Glutamatergic neuron (in vitro differentiated cells): ENCODE measurements at places on chromosomes 2 and 18. TPM values are rescaled to one million over a fixed set of nuclear protein-coding genes. Genes with fewer than 3 reads are reported as not detected.

Gene IL1RL1
- not detected for total RNA-seq

GRCh38 chr2:236434593-236434992 is 135.0 kb upstream of the ACKR3 start:
- no peak for DNase-seq

DNA sequence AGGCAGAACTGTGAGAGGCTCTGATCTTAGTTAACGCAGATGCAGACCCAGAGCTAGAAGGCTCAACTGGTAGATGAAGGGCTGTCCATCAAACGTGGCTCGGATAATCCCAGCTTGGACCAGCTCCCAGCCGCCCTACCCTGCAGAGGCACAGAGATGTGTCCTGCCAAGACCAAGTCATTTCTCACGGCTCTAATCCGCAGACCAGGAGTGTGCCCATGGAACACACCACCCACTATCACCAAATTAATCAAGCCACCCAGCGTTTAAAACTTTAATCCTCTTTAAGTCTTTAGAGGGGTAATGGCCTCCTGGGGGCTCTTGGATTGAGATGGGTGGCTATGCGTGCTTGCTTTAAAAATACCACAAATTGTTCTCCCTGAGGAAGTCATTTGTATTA is 17.5 kb downstream of the LYPD1 start:
- no peak for DNase-seq

DNA sequence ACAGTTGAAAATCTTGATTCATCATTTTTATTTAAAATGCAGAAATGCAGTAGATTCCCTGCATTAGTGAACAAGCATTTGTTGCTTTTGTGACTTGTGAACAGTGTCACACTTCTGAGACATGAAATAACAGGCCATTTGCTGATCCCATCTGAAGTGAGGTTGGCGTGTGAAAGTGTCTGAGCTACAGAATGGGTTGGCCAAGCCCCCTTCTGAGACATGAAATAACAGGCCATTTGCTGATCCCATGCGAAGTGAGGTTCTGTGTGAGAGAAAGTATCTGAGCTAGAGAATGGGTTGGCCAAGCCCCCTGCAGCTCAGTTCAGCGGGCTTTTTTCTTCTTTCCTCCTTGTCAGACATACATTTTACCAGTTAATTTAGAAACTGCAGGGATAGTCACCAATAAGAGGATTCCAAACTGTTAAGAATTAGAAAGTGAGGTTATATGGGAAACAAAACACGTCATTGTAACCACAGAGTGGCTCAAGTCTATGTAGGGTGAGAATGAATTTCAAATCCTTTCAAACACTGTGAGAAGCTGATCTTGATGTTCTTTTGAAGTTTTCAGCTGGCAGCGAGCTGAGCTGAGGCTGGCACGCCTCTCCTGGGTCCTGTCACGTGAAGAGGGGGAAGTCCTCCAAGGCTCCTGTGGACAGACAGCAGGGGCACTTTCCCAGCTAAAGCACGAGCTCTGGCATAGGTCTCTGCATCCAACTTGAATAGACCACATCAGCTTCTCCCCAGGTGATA is 339.2 kb upstream of the SALL3 start:
- no peak for DNase-seq

DNA sequence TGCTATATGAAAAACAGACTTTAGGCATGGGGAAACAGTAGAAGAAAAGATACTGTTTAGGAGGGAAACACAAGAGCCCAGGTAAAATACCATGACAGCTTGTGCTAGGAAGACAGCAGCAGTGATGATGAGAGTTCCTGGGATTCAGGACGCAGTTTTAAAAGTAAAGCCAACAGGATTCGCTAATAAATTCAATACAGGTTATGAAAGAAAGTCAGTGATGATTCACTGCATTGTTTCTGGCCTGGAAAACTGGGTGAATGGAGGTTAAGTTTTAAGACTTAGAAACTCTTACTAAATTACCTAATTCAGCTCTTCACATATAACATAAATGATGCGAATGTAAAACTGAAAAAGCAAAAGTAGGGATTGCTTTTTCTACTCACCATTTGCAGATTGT is 27.9 kb upstream of the RNU4ATAC start:
- DNase-seq, result no peak

DNA sequence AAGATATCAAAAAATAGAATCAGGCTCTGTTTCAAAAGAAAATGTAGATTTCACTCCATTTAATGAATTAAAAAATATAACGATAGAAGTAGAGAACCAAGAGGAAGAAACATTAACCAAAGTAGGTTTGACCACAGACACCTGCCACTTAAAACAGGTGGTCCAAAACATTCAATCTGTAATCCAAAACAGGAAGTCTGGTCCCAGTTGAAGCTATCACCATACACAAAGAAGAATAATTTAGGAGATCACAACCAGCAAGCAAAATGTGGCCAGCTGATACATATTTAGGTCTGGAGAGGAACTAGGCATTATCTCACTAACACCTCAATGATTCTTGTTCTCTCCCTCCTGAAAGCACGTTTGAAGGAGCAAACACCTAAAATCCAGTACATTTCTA is 73.1 kb downstream of the FTCDNL1 start:
- no peak for DNase-seq

DNA sequence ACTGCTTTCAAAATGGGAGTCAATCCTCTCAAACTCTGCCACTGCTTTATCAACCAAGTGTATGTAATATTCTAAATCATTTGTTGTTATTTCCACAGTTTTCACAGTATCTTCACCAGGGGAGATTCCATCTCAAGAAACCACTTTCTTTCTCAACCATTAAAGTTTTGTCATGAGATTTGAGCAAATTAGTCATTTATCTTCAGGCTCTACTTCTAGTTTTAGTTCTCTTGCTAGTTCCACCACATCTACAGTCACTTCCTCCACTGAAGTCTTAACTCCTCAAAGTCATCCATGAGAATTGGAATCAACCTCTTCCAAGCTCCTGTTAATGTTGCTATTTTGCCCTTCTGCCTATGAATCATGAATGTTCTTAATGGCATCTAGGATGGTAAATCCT is 545.8 kb downstream of the ARHGAP15 start:
- DNase-seq, result no peak

Gene LHCGR
- not detected for total RNA-seq

Gene CYTIP
- total RNA-seq, result not detected

Gene FAM161A
- 13.4 TPM for total RNA-seq

Gene SLC9A4
- 0.12 TPM for total RNA-seq

Gene DAPL1
- not detected for total RNA-seq

GRCh38 chr2:45852450-45853150 is 201.1 kb downstream of the PRKCE start:
- DNase-seq, result no peak

GRCh38 chr18:5543773-5544389 is at the start of gene EPB41L3:
Gene EPB41L3 (minus strand): TSS chr18:5543997. CDS start chr18:5489183, 54,814 bp downstream.
- DNase-seq, result peak; percentile 70

Gene PLGLB2
- total RNA-seq, result 0.86 TPM

DNA sequence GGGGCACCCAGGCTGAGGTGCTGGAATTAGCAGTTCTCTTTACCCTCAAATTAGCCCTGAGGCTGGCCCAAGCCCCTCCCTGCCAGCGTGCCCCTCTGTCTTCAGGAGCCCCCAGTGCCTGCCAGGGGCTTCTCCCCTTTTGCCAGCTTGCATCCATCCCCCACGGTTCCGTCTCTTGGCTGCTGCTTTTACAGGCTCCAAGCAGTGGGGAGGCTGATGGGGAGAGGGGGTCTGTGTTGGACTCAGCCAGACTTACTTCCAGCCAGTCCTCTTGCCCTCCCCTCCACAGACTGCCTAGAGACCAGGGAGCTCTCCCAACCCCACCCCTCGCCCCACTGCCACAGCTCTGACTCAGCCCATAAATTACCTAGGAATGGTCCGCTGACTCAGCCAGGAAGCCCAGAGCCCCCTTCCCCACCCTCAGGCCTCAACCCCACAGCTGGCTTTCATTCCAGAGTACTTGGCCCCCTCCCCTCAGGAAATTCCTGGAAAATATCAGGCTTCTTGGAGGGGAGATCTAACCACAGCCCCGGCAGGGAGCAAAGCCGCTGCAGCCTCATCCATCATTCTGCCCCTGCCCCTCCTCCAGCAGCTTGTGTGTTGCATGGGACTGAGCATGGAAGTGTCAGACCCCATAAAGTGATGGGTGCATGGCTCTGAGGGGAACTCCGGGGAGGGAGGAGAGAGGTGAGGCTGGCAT is 184.6 kb downstream of the ZFP36L2 start:
- DNase-seq, result no peak

DNA sequence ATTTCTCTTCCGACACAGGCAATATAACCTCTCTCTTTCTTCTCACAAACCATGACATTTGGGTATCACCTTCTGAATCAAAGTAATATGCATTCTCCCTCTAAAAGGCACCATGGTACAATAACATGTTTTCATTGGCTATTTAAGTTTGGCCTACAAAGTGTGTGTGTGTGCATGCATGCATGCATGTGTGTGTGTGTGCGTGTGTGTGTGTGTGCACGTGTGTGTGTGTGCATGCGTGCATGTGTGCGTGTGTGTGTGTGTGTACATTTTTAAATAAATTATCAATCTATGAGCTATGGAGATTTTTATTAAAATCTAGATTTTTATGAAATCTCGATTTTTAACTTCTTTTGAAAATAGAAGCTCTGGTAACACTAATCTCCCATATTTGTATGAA is 745.3 kb upstream of the ZEB2 start:
- DNase-seq, result no peak

- DNase-seq, result no peak
Observed at GRCh38 chr2:241561832-241562231, 3.3 kb downstream of the BOK start.

- no peak for DNase-seq
Observed at GRCh38 chr2:166081131-166081632, 46.6 kb downstream of the SCN1A start.

Gene SP140
- not detected for total RNA-seq

Gene FBXO48
- total RNA-seq, result 0.81 TPM

GRCh38 chr18:13543811-13544732 is 182.3 kb downstream of the FAM210A start:
- DNase-seq, result no peak

GRCh38 chr2:105919191-105919811 is 174.6 kb downstream of the NCK2 start:
- no peak for DNase-seq

DNA sequence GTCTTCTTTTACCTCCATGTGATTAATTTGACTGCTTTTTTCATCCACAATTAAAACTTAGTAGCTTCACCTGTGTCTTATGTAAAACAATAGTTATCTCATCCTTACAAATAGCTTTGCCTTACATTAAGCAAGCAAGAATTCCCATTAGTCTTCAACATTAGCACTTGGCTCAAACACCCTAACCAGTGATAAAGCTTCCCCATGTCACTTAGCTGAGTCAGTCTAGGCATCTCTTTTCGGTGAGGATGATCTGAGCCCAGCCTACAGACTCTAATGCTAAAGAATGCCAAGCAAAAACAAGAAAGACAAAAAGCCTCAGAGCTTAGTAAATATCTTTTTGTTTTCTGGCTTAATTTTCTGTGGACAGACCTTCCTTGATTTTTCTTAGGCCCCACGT is 26.1 kb downstream of the GAD1 start:
- no peak for DNase-seq

Gene TGOLN2
- 47.1 TPM for total RNA-seq

DNA sequence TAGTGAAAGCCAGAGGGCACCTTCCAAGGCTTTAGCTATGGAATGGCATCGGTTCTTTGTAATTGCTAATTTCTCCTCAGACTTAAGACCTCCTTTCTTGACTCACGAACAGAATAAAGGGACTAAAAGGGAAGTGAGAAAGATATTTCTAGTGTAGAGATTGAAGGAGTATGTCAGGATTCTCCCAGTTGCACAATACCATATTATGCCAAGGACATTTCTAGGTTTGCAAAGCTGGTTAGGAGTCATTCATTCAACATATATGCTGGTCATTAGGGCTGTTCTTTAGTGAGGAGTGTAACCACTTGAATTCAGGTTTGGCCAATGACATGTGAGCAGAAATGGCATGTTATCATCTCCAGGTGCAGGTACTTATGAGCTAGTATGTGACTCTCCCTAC is 7.4 kb downstream of the REEP1 start:
- no peak for DNase-seq

- peak; percentile 80 for DNase-seq
Observed at GRCh38 chr18:58671632-58672564, 633 bp downstream of the MALT1 start.

- no peak for DNase-seq
Observed at GRCh38 chr18:1498216-1498615, 593.5 kb downstream of the ADCYAP1 start.

Gene ZSWIM2
- not detected for total RNA-seq

Gene TGFA
- 4.7 TPM for total RNA-seq

DNA sequence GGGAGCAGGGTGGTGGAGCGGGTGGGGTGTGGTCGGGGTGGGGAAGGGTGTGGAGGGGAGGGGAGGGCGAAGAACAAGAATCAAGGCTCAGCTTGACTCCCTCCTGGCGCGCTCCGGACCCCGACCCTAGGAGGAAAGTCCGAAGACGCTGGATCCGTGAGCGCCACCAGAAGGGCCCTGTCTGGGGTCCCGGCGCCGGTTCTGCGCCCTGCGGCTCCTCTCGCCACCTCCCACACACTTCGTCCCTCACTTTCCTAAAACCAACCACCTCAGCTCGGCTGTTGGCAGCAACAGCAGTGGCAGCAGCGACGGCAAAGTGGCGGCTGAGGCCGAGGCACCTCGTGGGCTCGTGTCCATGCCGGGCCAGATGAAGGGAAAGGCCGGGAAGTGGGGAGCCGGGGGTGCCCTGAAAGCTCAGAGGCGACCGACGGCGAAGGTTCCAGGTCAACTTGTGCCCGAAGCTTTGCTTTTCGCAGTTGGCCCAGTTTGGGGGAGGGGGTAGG is 2.1 kb downstream of the KLHL14 start:
- DNase-seq, result peak; percentile 24

DNA sequence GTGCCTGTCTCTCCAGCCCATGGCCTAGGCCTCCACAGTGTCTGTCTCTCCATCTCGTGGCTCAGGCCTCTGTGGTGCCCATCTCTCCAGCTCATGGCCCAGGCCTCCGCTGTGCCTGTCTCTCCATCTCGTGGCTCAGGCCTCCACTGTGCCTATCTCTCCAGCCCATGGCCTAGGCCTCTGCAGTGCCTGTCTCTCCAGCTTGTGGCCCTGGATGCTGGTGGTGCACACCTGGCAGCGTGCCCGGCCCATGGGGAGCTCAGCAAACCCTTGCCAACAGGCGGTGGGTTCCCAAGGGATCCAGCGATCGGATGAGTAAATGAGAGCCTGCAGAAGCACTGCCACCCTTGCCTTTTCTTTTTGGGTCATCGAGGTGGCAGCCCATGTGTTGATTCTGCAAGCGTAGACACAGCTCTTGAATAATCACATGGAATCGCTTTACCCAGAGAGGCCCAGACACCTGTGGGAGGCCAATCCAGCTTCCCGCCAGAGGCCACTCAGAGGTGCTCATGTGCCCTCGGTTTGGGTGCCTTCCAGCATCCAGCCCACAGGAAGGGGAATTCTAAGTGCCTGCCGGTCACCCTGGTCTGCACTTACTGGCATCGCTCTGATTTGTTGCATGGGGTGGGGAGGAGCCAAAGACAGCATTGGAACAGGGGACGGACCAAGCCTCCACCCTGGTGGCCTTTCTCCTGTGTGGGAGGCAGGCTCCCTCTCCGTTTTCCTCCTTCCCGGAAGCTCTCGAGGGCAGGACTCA is 101.8 kb upstream of the HDAC4 start:
- DNase-seq, result no peak

Gene GPAT2
- total RNA-seq, result 0.47 TPM

Gene MOCOS
- total RNA-seq, result 1.3 TPM

- no peak for DNase-seq
Observed at GRCh38 chr2:239269916-239270315, 130.9 kb downstream of the HDAC4 start.

Gene SPHKAP
- total RNA-seq, result 0.71 TPM
